ENCODE measurements at places on chromosomes 6 and 20. TPM values are rescaled to one million over a fixed set of nuclear protein-coding genes. Genes with fewer than 3 reads are reported as not detected.

SLC22A16 gene
- total RNA-seq: 0.80 TPM

DNA sequence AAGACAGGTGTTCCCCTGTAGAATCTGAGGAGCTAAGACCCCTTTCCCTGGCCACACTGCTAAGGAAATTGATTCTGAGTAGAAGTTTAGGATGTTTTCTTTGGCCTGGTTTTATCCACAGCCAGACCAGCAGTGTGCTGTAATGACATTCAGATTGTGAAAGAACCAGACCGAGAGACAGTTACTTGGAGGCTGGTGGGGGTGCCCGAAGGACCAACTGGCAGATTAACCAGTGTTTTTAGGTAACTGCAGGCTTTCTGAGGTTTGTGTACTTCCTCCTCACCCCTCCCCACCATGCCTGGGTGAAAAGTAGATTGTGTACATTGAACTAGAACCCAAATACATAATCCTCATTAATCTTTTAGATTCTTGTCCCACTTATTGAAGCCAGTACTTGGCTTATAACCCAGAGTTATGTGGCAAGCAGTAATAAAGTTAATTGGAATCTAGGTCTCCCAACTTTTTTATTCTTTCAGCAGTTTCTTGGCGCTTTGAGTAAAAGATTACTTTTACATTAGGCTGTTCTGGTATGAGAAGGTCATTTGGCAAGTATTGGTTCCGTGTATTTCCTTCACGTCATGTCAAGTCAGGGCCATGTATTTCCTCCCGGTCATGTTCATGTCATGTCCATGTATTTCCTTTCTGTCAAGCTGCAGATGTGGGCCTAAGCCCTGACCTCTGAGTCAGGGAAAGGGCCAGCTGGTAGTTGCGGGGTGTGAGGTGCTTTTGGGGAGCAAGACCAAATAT lies 93.7 kb downstream of the TCP11 start:
- H3K36me3 ChIP-seq: peaks cover 20% of the 10 kb centered on the region
- H3K27ac ChIP-seq: peak overlapping the region; percentile 87
- H3K27me3 ChIP-seq: no peaks in the 10 kb centered on the region
- H3K4me3 ChIP-seq: no peak overlapping the region

PCK1 gene
- total RNA-seq: not detected

- H3K27ac ChIP-seq: no peak overlapping the region
- H3K4me3 ChIP-seq: no peak overlapping the region
- H3K4me1 ChIP-seq: no peaks in the 10 kb centered on the region
Observed at GRCh38 chr6:129429956-129430355, 280.0 kb downstream of the ARHGAP18 start.

- no peak overlapping the region for H3K27ac ChIP-seq
- no peaks in the 10 kb centered on the region for H3K27me3 ChIP-seq
- no peak for DNase-seq
- no peaks in the 10 kb centered on the region for H3K36me3 ChIP-seq
- no peaks in the 10 kb centered on the region for H3K4me1 ChIP-seq
Observed at GRCh38 chr6:19755181-19755580, 82.0 kb upstream of the ID4 start.

ZNF831 gene
- total RNA-seq: 1.0 TPM

SLC4A11 gene
- total RNA-seq: 5.0 TPM

GUCA1A gene
- total RNA-seq: not detected

FOXF2 gene
- total RNA-seq: 13.2 TPM

GRCh38 chr20:11901127-11901526 lies 16.6 kb upstream of the BTBD3 start:
- no peak overlapping the region for H3K4me3 ChIP-seq
- no peaks in the 10 kb centered on the region for H3K27me3 ChIP-seq
- no peak overlapping the region for H3K27ac ChIP-seq
- H3K36me3 ChIP-seq: no peaks in the 10 kb centered on the region
- no peak for DNase-seq

DNA sequence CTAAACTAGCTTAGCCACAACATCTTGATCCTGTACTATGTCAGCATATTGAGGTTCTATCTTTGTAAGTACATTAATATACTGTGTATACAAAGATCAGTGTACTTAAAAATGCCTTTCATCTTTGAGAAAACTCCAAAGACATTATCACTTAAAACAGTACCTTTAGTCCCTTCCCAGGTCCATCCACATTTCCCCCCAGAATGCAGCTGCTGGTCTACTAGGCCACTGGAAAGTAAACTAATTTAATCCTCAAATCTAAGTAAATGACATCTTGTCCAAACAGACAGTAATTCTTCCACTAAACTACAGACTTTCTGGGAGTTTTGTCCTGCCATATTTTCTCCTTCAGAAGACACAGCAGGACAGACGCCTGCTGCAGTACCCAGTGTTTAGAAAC lies 68.7 kb downstream of the SYCP2 start:
- no peaks in the 10 kb centered on the region for H3K4me1 ChIP-seq
- no peak overlapping the region for H3K27ac ChIP-seq
- H3K36me3 ChIP-seq: no peaks in the 10 kb centered on the region
- no peaks in the 10 kb centered on the region for H3K27me3 ChIP-seq

TSHZ2 gene
- 12.6 TPM for total RNA-seq

GRCh38 chr20:44039147-44039546 lies 124.5 kb downstream of the TOX2 start:
- H3K4me1 ChIP-seq: no peaks in the 10 kb centered on the region
- H3K27ac ChIP-seq: no peak overlapping the region
- DNase-seq: no peak
- no peak overlapping the region for H3K4me3 ChIP-seq

DNA sequence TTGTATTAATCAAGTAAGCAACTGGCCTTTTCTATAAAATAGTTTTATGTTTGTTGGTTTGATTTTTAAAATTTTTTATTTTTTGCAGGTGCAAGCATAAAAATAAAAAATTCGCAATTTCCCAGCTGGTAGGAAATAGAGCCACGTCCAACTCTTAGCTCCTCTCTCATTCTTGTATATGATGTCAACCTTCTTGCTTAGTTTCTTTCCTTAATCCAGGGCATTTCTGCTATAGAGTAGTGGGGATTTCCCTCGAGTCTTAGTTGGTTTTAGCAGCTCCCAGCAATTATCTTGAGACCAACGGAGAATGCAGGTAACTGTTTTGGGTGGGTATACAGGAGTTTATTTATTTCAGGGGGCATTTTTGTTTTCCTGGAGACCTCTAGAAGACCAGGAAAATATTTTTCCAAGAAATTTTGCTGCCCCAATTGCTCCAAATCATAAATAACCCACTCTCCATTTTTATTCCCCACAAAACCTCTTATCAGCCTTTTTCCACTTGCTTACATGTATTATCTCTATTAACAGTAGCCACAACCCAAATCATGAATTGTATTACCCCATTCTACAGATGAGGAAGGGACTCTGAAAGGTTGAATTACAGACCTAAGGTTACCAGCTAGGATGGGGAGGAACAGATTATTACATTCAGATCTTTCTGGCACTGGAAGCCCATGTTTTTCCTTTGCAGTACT lies 18.4 kb downstream of the PHACTR2 start:
- no peak overlapping the region for H3K4me3 ChIP-seq
- H3K27ac ChIP-seq: peak overlapping the region; percentile 44
- no peaks in the 10 kb centered on the region for H3K27me3 ChIP-seq

IL17A gene
- total RNA-seq: not detected

POPDC3 gene
- total RNA-seq: 0.80 TPM

Data from lower lobe of right lung (tissue), 2 donors.